CD4-positive, alpha-beta T cell treated with Interleukin-4 for 1 hour (primary cell): ENCODE measurements at places on chromosomes 5 and 9.

DNA sequence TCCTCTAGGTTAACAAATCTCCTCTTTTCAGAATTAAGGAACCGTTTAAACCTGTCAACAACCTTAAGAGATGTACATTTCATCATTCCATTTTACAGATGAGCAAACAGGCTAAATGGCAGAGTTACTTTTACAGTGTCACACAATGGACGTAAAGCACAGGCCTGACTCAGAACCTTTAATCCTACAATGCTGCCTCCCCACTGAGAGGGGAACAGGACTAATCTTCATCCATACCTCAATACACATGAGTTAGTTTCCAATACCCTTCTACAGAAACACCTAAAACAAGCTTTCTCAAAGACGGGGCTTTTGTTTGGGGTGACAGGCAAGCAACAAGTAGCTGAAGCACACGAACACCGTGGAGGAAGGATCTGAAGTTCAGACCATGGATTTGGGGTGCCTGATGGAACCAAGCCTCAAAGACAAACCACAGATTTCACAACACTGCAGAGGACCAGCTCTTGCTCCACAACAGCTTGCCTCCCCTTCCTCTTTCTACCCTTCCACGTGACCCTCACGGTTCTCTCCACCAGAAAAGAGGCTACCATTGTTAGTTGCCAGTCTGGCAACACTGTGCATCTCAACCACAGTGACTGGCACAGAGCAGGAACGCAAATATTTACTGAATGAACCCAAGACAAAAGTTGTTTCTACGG is 1.8 kb downstream of the RNF130 start:
- DNase-seq, result peak; percentile 70

GRCh38 chr9:68733021-68733405 is 28.0 kb downstream of the PIP5K1B start:
- no peak for DNase-seq

GRCh38 chr9:92254381-92255337 is 38.8 kb downstream of the IARS1 start:
- no peak for DNase-seq

- DNase-seq, result no peak
Observed at GRCh38 chr5:154970759-154971158, 29.9 kb downstream of the MRPL22 start.
